Activated CD4-positive, alpha-beta T cell treated with anti-CD3 and anti-CD28 coated beads, Interleukin-10, Interleukin-2, amounts not matched to agents 100 ng/mL and 50 ng/mL, durations not matched to agents 16 hours and 8 hours (primary cell): ENCODE measurements at places on chromosomes 1 and 21.

- DNase-seq, result peak; percentile 20
These were observed 241.4 kb upstream of the JUN start for GRCh38 chr1:59025201-59025600.

DNA sequence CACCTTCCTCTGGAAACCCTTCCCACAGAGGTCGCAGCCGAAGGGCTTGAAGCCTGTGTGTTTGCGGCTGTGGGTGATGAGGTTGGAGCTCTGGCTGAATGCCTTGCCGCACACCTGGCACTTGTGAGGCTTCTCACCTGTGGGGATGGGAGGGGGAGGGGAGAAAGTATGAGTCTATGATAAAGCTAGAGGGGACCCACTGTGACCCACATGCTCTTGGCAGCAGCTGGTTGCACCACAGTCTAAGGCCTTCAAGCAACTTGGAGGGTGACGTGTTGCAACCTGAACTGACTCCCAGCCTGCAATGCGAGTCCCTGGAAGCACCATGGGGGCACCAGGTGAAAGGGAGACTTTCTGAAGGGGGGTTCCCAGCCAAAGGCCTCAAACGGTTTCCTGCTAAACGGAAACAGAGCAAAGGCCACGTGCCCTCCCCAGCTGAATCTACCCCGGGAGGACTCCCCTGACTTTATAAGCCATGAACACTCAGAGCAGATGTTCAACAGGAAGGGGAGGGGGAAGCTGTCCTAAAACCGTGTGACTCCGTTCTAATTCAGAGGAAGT, 10.6 kb downstream of the GFI1 start:
- peak; percentile 77 for DNase-seq

GRCh38 chr21:39033878-39034589, 149.2 kb downstream of the PSMG1 start:
- no peak for DNase-seq

- no peak for DNase-seq
These were observed 39.3 kb downstream of the CRP start for GRCh38 chr1:159675046-159675445.

- DNase-seq, result no peak
These were observed 78.7 kb downstream of the DHRS3 start for GRCh38 chr1:12539320-12539704.

GRCh38 chr1:80417671-80418070, 1383.1 kb upstream of the ADGRL2 start:
- DNase-seq, result no peak

DNA sequence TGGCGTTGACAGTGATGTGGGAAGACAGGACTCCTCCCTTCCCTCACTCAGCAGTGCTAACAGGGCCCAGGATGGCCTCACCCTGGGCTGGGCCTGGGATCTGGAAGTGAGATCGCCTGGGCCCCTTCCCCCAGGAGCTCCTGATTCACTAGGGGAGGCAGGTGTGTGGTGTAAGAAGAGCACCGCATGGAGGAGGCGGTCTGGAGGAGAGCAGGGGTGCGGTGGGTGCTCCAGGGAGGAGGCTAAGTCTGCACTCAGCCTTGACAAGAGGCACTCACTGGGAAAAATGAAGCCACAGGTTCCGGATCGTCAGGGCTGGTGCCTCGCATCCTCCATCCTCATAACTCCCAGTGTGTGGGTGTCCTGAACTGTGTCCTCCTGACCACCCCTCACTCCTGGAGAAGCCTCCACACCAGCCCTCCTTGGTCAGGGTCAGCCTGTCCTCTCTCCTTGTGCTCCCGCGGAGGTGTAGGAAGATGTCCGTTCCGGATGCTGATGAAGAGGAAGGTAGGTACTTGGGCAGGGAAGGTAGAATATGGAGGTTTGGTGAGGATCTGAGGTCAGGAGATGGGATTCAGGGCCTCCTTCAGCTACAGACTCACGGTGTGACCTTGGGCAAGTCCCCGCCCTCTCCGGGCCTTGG, 142.1 kb upstream of the WNT4 start:
- DNase-seq, result no peak

- DNase-seq, result no peak
These were observed at the start of gene RASAL2 for GRCh38 chr1:178093951-178094738. Gene RASAL2, plus strand, starts transcription at chr1:178094104. Its CDS starts 389 bp downstream, at chr1:178094493.

- DNase-seq, result no peak
These were observed 590.9 kb upstream of the PLXNA2 start for GRCh38 chr1:208835097-208835463.

DNA sequence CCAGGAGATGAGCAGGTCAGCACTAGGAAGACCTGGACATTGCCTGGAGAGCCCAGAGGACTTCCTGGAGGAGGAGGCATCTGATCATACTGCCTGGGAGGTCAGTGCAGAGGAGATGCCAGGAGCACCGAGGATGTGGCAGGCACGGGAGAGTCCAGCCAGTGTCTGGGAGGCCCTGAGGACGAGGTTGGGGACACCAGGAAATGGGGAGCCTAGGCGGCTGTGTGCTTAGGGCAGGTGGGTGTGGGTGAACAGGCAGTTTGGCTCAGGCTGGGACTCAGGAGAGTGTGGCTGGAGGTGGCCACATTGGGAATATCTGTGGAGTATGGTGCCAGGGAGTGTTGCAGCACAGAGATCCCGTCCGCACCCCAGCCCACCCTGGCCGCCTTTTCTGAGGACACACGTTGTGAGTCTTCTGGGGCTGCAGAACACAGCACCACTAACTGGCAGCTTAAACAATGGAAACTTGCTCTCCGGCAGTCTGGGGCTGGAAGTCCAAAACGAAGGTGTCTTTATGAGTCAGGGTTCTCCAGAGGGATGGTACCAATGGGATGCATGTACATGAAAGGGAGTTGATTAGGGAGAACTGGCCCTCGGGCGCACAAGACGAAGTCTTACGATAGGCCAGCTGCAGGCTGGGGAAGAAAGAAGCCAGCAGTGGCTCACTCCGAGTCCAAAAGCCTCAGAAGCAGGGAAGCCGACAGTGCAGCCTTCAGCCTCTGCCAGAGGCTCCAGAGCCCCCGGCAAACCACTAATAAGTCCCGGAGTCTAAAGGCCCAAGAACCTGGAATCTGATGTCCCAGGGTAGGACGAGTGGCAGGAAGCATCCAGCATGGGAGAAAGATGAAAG, 58.0 kb downstream of the FAAP20 start:
- no peak for DNase-seq

DNA sequence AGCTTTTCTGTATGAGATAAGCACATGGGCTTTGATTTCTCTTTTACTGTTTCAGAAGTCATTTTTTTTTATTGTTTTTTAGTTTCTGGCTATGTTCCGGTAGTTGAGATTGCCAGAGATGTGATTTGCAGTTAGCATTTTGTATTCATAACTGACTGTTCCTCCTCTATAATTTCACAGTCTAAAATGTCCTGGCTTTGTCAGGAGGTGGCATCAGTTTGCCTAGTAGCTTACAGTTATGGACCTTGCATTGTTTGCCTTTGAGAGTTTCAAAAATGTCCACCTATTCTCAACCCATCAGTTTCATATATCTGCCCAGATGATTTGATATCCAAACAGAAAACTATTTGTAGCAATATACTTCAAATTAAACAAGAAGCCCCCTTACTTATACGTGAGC, 39.5 kb upstream of the ST6GALNAC3 start:
- DNase-seq, result no peak

DNA sequence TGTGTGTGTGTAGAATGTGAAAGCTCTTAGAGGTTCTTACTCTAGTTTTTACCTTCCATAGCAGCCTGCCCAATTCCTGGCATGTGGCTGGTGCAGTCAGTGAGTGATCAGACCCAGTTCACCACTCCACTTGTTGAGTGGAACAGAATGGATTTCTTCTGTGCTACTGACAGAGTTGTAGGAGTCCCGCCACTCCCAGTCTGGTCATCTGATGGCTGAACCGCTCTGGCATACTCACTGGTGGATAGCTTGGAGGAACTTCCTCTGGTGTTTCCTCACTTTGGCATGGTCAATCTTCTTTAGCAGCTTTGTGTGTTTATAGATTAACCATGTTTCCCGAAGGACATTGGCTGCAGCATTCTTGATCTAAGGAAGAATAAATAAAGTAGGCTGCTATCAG, 106.7 kb upstream of the ADAR start:
- peak; percentile 14 for DNase-seq

DNA sequence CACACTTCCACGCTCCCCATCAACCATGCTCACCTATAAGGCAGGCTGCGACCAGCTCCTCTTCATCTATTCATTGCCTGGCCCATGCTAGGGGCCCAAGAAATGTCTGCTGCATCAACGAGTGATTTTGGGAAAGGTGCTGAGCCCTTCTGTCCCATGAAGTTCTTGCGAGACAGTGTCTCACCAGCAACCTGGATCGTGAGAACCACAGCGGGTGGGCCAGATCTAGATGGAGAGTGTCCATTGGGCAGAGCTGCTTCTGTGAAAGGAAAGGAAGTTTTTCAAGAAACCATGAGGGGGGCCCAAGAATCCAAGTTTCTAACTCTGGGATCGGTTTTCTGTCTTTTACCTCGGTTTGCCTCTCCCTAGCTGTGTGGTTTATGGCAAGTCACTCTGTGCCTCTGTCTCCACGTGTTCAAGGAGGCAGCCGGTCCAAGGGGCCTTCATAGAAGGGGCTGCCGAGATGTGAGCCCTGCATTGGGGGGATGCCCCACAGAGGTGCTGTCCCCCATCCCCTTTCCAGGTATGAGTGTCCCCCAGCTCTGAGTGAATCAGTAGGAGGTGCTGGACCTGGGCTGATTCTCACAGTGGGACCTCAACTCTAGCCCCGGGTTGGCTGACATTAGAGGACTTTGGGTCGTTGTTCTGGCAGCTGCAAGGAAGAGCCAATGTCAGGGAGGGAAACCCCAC, 8.3 kb upstream of the PADI1 start:
- DNase-seq, result no peak

DNA sequence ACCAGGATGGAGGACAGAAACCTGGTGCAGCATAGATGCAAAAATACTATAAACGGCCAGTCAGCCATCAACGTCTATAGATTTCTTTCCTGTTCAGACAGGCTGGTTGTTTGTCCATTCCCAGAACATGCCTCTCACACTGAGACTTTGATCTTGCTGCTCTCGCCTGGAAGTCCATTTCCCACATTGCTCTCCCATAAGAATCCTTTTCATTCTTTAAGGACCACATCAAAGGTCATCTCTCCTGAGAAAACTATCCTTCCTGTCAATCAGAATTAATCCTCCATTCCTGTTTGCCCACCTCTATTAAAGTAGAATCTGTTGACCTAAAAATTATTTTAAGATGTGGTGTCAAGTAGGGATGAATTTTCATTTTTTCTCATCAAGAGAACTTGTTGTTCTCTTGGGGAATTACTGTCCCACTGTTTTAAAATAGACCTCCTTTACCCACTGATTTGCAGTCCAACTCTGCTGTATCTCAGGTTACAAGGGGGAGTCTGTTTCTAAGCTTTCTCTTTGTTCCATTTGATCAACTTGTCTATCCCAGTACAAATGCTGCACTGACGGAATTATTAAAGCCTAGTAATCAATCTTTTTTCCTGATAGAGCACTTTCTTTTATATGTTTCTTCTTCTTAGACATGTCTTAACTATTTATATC, 172.7 kb downstream of the PATJ start:
- no peak for DNase-seq

- peak; percentile 80 for DNase-seq
These were observed 6.9 kb upstream of the GPATCH4 start for GRCh38 chr1:156608036-156608674.

GRCh38 chr1:99535470-99536164, 110.3 kb upstream of the PALMD start:
- DNase-seq, result no peak

- peak; percentile 36 for DNase-seq
These were observed 229.7 kb upstream of the CACYBP start for GRCh38 chr1:174769961-174770549.

DNA sequence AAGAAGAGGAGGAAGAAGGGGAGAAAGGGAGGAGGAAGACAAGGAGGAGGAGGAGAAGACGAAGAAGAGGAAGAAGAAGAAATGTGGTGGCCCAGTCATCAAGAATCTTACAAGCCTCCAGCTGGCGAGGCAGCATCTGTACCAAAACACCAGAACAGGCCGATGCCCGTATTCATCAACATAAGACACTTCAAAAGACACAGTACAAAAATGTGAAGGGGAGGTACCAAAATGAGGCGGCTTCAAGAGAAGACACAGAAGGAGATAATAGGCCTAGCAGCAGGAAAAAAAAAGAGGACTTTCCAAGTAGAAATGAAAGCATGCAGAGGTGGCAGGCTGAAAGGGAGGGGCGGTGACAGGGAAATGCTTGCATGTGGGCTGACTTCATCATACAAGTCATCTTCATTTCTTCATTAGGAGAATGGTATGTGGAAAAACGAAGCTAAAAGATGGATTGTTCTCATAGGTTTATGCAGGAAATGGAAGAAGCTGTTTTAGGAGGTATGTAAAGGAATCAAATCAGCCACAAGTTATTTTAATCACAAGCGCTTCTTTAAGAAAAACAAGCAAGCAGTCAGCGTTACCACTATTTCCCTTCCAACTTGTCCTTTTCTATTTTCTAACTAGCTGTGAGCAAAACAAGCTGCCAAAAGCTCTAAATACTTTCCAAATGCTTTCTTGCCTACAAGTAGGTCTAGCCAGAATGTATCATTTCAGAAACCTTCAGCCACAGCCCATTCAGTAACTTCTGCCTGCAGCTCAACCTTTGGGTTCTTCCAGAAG, 192.3 kb downstream of the SLC45A1 start:
- peak; percentile 47 for DNase-seq

GRCh38 chr21:34299168-34299539, 64.7 kb upstream of the KCNE2 start:
- no peak for DNase-seq

DNA sequence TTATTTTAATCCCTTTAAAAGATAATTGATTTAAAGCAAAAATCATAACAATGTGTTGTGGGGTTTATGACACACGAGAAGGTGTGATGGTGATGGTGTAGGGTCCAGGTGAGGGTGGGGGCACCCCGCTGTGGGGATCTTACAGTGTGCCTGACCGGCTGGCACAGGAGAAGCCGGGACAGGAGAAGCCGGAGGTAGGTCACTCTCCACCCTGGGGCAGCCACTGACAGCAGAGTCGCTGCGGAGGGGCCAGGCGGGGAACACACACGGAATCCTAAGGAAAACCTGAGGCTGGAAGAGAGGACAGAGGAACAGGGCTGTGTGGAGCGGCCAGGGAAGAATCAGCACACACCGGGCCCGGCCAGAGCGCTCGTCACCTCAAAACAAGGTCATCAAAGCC, 4.3 kb upstream of the LRRC3 start:
- no peak for DNase-seq

GRCh38 chr1:59104191-59104760, 192.6 kb upstream of the FGGY start:
- no peak for DNase-seq

GRCh38 chr21:39141502-39141901, 41.7 kb downstream of the PSMG1 start:
- no peak for DNase-seq

DNA sequence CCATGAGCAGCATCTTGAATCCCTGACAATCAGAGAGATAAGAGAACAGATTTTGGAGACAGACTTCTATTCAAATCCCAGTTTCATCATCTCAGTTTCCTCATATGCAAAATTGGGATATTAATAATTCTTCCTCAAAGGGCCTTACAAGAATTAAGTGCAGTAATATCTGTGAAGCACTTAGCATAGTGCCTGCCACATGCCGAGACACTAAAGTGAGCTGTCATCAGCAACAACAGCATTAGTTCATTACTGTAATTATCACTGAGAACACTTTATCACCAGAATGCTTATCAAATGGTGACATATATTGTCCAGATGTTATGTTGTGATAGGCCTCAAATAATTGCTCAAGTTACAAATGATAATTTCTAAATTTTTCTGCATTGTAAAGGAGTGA, 922 bp upstream of the FCRLB start:
- no peak for DNase-seq
